GM23338 (cell line): ENCODE measurements at places on chromosomes 13 and 19.

DNA sequence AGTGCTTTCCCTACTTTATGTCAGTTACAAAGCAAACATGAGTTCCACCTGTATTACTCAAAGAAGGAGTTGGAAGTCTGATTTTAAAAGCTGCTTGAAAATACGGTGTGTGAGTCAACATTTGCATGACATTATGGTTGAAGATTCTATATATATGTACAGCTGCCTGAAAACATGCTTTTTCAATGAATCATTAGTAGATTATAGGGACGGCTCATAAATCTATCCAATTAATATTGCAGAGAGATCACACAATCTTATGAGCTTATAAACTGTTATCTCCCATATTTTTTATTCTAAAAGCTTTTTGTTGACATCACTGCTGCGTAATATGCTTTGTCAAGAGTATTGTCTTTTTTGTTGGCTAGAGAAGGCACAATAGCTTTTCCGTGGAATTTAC is 873.8 kb downstream of the SLITRK6 start:
- no peak for DNase-seq

DNA sequence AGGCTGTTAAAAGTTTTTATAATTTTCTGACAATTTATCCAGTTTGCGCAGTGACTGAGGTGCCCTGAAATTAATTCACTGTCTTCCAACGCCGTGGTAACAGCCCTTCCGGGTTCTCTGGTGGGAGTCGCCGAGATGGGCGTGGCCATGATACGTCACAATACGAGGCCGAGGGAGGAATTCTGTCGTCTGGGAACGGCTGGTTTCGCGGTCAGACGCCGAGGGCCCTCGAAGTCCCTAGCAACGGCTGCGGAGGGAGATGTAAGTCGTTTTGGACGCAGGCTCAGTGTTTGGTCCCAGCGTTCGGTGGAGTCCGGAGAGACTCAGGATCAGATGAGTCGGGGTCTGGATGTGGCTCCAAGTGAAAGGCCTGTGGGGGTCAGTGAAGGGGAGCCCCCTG is 21.7 kb downstream of the ZNF613 start:
- peak; percentile 13 for DNase-seq

GRCh38 chr13:42259515-42259914 is 12.4 kb upstream of the AKAP11 start:
- no peak for DNase-seq

DNA sequence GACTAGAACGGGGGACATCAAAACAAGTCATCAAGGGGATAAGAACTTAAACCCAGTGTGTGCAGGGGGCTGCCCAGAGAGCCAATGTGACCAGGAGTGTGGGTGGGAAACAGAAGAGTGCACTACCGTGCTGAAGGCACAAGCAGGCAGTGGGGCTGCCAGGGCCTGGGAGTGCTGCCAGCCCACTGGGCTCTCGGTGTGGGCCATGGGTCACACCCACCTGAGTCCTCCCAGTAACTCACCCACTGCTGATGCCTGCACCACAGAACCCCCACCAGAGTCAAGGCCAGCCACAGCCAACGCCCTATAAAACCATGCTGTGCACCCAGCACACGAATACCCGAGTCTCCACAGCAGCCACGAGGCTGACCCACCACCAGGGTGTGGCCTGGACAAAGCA is 8.5 kb downstream of the MED26 start:
- DNase-seq = no peak

DNA sequence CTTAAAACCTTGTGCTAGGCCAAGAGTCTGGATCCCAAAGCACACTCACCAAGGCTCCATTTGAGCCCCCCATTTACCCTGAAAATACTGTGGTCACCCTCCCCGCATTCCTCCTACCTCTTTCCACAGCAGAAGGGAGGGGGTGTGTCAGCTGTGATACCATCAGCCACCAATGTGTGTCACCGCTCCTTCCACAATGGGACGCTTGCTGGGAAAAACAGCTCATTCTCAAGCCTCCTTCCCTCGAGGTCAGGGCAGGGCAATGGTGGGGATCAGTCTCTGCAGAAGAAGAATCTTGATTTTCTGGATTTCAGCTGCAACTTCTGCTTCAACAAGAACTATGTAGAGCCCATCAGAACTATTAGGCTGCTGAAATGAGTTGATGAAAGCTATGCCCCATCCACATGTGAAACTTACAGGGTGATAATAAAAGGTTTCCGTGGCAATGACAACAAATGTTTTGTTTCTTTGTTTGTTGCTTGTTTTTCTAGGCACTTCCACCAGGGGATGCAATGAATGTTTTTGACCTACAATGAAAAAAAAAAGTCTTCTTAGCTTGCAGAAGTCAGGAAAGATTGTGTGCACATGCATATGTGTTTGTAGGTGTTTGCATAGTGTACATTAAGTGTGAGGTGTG is 26.4 kb upstream of the ZNF507 start:
- peak; percentile 83 for DNase-seq

DNA sequence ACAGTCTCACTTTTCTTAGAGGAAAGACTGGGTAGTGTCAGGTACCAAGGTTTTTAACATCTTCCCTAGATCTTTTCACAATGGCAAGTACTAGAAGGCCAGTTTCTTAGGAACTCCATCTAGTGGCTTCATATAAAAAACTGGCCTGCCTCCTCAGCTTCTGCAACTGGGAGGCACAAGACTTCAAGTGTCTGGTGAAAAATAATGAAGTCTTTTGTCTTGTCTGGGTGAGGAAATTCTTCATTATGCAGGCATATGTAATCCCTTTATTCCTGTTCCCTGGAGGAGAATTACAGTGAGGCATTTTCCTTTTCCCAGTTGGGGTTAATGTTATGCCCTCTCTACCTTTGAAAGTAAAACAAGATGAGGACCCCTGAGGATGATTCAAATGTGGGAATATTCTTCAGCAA is 300.5 kb downstream of the NALCN start:
- DNase-seq = peak; percentile 71

GRCh38 chr13:39959497-39960144 is 304.2 kb downstream of the COG6 start:
- no peak for DNase-seq
